Suprapubic skin (tissue), 4 donors: ENCODE measurements at places on chromosomes 1 and 21.
A peak's percentile ranks its signal among the peaks of the same experiment; 100 is the strongest.

DNA sequence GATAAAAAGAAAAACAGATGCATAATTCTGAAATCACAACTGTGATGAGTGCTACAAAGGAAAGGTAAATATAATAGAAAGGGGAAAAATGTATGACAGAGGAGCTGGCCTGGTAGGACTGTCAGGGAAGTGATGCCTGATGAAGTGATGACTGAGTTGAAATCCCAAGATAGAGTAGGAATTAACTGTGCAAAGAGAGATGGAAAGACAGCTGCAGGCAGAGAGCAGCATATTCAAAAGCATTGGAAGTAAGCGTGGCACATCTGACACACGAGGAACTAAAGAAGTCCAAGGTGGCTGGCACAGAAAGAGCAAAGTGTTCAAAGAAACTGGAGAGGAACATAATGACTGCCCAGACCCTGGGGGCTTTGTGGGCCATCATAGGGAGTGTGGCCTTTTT is 121.6 kb upstream of the C1orf105 start:
- DNase-seq: no peak

DNA sequence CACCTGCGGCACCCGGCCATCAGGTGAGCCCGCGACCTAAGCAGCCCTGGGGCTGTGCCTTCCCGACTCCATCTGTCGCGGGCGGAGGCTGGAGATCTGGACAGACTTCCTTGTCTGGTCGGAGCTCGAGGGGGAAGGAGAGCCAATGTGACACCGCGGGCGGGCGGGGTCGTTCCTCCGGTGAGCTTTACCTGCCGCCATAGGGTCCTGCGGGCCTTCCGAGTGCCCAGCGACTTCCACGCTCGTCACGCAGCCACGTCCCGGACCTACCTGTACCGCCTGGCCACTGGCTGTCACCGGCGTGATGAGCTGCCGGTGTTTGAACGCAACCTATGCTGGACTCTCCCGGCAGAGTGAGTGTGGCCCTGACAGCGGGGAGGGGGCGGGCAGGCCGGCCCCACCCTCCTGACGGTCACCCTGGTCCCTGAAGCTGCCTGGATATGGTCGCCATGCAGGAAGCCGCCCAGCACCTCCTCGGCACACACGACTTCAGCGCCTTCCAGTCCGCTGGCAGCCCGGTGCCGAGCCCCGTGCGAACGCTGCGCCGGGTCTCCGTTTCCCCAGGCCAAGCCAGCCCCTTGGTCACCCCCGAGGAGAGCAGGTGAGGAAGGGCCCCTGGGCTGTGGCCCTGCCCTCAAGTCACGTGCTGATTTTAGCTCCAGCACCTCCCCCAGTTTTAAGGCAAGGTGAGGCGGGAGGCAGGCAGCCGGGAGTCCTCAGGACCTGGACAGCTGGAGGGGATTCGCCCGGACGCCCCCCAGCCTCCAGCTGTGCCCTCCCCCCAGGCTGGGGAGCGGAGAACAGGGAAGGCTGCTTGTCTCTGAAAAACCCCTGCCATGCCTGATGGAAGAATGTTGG is 1.1 kb downstream of the PUSL1 start:
- no peak for DNase-seq

GRCh38 chr1:222844411-222844779 is 29.6 kb downstream of the DISP1 start:
- DNase-seq: no peak

DNA sequence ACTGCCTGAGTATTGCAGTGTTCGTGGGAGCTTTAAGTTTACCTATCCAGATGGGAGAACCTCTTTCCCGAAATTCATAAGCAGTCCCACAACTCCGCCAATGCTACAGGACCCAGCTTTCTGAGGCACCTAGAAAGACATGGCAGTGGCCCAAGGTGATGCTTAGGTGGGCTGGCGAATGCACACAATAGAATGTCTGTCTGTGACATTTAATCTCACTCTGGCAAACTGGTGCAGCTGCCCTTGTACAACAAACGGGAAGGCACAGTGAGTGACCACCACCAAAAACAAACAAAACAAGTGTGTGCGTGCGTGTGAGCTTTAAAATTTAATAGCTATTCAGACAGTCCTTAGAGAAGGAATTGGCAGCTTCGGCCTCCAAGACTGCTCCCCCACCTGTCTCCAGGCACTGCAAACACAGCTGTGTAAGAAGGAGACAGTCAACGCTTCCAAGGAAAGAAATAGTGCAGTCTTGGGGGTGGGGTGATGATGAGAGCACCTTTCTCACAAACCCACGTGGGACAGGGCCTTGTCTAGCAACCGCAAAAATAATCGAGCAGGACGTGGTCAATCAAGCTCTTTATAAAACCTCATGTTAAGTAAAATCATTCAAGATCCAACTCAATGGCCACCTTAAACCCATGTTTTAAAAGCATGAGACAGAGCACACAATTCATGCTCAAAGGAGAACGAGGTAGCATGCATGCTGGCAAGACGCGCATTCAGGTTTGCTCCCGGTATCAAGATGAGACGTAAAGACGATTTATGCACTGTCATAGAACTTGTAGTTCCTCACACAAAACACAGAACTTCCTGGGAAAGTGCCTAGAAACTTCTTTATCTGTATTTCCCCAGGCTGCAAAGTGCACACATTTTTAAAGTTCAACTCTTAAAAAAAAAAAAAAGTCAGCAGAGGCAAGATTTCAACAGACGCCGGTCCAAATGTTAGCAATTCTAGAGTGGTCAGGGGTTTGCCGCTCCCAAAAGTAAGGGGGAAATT is 84.1 kb downstream of the TM2D1 start:
- no peak for DNase-seq

GRCh38 chr1:229464672-229465071 is 30.8 kb upstream of the ACTA1 start:
- DNase-seq: no peak

DNA sequence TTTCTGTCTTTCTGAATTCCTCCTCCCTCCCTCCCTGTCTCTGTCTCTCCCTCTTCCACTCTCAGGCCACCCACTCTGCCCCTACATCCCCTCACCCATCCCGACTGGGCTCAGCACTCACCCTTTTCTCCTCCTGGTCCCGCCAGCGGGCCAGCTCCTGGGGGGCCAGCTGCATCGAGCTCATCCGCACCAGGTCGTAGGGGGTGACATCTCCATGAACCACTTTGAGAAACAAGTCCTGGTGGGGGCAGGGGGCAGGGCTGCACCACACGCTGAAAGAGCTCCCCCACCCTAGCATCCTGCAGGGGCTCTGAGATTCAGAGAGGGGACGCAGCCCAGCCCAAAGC is 17.8 kb downstream of the SPOCD1 start:
- DNase-seq: no peak

GRCh38 chr1:15433471-15433870 is 4.8 kb upstream of the CTRC start:
- no peak for DNase-seq

DNA sequence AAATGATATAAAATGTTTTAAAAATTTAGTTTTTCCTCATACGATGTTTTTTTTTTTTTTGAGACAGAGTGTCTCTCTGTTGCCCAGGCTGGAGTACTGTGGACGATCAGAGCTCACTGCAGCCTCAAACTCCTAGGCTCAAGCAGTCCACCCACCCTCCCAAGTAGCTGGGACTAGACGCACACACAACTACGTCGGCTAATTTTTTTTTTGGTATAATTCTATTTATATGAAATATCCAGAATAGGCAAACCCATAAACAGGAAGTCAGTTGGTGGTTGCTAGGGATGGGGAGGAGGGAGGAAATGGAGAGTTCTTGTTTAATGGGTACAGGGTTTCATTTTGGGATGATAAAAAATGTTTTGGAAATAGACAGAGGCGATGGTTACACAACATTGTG is 56.5 kb downstream of the WARS2 start:
- DNase-seq: no peak

GRCh38 chr1:76302711-76303339 is 228.3 kb downstream of the ST6GALNAC3 start:
- no peak for DNase-seq

DNA sequence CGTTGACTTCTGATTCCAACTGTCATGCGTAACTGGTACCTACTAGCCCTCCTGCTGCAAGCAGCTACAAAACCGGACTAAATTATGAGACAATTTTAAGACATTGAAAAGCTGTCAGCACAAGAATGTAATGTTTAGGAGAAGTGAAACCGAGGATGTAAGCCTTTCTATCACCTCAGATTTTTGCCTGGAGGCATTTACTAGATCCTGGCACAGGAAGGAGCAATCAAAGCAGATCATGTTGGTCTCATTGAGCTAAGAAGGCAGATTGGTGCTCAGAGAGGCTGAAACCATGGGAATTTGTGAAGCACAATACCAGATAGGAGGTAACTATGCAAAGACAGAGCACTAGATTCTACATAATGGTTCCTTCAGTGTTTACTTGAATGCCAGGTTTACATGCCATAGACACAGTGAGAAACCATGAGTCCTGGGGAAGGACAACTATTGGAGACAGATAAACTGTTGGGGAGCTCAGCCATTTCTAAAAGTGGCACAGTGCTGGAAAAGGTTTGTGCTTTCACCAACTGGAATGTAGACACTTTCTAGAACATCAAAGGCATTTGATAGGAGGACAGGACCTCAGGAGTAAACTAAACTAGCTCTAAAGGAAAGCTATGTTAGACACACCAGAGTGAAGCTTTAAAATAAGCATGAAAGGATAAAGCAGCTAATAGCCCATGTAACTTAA is 179.4 kb downstream of the LYPLAL1 start:
- DNase-seq: no peak

GRCh38 chr1:14697353-14697752 is 98.9 kb downstream of the KAZN start:
- no peak for DNase-seq

DNA sequence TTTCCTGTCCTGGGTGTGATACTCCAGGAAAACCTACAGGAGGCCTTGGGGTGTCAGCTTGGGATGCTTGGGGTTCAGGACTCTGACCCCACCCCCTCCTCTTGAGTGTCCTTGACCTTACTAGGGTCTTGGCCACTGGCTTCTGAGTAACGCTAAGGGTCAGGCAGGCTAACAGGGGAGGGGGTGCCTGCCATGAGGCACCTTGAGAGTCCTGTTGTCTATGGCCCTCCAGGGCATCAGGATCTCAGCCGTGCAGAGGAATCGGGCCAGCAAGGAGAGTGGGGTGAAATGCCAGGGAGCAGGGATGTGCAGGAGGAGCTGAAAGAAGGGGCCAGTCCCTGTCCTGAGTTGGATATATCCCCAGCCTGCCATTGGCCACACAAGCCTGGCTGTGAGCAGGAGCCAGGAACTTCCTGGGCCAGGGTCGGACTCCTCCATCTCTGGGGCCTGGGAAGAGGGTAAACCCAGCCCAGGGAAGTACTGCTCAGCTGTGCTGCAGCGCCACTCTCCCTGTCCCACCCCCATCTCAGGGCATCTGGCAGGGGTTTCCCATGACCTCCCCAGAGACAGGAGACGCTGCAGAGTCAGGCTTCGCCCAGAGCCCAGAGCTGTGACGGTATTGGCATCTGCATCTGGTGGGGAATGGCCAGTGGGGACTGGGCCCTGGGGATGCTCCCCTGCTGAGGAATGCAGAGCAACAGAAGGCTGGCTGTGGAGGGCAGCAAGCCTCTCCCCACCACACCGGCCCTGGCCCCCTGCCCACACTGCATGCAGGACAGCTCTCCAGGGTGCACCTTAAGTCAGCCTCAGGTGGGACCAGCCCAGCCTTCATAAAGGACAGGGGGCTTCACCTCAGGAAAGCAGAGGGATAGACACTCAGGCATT is 6.3 kb downstream of the KIF21B start:
- no peak for DNase-seq

DNA sequence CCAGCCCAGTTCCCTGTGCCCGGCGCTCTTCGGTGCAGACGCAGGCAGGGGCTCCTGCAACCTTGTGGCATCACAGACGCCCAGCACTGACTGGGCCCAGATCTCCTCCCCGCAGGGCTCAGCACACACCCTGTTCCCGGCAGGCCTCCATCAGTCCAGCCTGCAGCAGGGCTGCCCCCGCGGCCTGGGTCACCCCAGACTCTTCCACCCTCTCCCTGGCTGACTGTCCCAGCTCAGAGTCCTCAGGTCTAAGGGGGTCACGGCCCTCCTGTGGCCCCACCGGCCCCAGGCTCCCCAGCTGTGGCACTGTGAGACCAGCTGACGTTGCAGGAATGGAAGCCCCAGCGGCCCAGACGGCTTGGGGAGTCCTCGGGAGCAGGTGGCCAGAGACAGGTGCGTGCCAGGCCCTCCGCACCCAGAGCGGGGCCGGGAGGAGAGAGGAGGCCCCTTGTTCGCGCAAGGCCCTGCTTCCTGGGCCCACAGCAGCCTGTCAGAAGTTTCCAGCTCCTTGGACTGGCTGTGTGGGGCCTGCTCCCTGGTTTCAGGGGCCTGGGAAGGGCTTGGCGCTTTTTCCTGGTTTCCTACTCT is 4.2 kb downstream of the B3GALT6 start:
- no peak for DNase-seq

GRCh38 chr1:227945891-227946623 is 1.7 kb downstream of the WNT9A start:
- DNase-seq: peak; percentile 83
